Activated naive CD8-positive, alpha-beta T cell treated with anti-CD3 and anti-CD28 coated beads for 36 hours (primary cell): ENCODE measurements at places on chromosomes 2 and 18. TPM values are rescaled to one million over a fixed set of nuclear protein-coding genes. Genes with fewer than 3 reads are reported as not detected.

- H3K4me3 ChIP-seq, result no peak overlapping the region
- peaks cover 8% of the 10 kb centered on the region for H3K27me3 ChIP-seq
- peaks cover 6% of the 10 kb centered on the region for H3K4me1 ChIP-seq
- no peaks in the 10 kb centered on the region for H3K36me3 ChIP-seq
- no peak overlapping the region for H3K27ac ChIP-seq
- no peak for DNase-seq
These were observed 2.1 kb downstream of the DNAH7 start for GRCh38 chr2:196066291-196067087.

DNA sequence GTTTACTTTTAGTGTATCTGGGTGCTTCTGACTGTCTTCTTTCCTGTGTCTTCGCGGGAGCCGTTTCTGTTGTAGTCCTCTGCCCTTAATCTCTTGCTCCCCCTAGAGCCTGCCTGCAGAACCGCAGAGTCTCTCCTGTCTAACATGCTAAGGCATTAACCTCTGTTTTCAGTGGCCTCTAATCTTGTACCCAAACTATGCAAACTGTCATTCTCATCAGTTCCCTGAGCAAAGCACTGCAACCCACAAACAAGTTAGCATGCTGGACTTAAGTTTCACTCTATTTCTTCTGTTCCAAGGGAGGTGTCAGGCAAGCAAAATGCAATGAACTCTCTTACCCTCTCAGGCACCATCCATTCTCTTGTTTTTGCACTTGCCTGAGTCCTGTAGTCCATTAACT lies 138.4 kb downstream of the OTX1 start:
- H3K36me3 ChIP-seq, result peaks cover 39% of the 10 kb centered on the region
- no peaks in the 10 kb centered on the region for H3K27me3 ChIP-seq
- DNase-seq, result no peak
- H3K27ac ChIP-seq, result no peak overlapping the region
- H3K4me1 ChIP-seq, result no peaks in the 10 kb centered on the region
- no peak overlapping the region for H3K4me3 ChIP-seq

DNA sequence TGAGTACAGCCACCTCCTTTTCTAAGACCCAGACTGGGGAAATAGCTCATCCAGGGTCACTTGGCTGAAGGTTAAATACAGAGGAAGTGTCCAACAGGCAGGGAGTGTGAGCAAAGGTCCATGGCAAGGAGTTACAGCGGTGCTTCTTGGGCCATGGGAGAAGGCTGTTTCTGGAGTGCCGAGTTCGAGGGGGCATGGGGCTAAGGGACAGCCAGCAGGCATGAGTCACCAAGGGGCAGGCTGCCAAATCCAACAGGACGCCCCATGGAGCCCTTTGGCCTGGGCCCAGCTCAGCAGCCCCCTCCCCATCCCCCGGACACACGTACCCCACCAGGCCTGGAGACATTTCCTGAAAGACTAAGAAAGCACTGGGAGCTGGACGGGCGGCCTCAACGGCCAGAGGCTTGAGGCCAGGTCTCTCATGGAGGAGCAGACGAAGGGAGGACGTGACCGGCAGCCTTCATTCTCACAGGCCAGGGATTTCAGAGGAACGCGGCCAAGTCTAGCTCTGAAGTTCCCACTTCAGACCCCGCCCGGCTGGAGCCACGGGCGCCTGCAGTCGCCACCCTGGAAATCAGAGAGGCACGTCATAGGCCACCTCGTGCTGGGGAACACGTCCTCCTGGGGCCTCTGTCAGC lies 160.4 kb downstream of the SMAD7 start:
- H3K36me3 ChIP-seq, result no peaks in the 10 kb centered on the region
- peaks cover under 1% of the 10 kb centered on the region for H3K4me1 ChIP-seq
- DNase-seq, result no peak
- H3K27me3 ChIP-seq, result no peaks in the 10 kb centered on the region
- H3K27ac ChIP-seq, result no peak overlapping the region

SERPINB10 gene
- not detected for total RNA-seq

- no peaks in the 10 kb centered on the region for H3K27me3 ChIP-seq
- no peak overlapping the region for H3K4me3 ChIP-seq
- no peak overlapping the region for H3K27ac ChIP-seq
- no peaks in the 10 kb centered on the region for H3K36me3 ChIP-seq
- no peaks in the 10 kb centered on the region for H3K4me1 ChIP-seq
These were observed 139.2 kb downstream of the INHBB start for GRCh38 chr2:120485096-120485495.

SPATA3 gene
- not detected for total RNA-seq

ERICH2 gene
- total RNA-seq, result 0.40 TPM

GALR1 gene
- total RNA-seq, result not detected

DNA sequence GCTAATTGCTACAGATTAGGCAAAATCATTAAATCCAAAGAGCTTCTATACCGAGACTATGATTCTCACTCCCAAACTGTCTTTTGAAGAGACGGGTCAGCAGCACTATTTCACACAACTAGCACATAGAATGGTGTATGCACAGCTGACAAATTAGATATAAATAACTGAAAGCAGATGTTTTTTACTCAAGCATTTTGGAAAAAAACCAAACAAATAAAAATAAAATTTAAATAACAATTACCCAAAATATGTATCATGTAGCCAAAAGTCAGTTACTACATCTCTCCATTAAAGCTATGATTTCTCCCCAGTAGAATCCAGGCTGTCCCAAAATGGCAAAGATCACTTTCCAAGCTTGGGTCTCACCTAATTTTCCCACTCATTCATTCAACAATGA lies 107.9 kb downstream of the TMEM163 start:
- H3K4me3 ChIP-seq, result no peak overlapping the region
- no peak overlapping the region for H3K27ac ChIP-seq
- no peak for DNase-seq
- H3K4me1 ChIP-seq, result no peaks in the 10 kb centered on the region
- H3K36me3 ChIP-seq, result peaks cover 3% of the 10 kb centered on the region
- peaks cover 9% of the 10 kb centered on the region for H3K27me3 ChIP-seq

ITGAV gene
- total RNA-seq, result 3.6 TPM
